ENCODE measurements at places on chromosomes 12 and 14. TPM values are rescaled to one million over a fixed set of nuclear protein-coding genes. Genes with fewer than 3 reads are reported as not detected.

DNA sequence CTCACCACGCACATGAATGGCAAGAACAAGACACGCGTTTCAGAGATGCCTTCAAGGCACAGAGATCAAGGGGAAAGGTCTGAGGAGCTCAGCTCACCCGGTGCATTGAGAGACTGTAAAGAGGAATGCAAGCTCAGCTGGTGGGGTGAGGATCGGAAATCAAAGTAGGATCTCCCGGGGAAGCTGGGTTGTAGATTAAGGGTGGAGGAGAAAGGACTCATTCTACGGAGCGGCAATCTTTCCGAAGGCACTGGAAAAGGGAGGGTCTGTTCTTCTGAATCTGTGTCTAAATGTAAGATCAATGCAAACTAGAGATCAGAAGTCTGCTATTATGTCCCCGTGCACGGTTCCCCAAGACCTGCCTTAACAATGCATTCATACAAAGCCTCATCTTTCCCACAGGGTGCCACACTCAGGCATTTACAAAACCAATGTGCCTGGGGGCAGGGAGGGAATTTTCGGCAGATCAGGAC, 41.6 kb upstream of the PYGL start:
- no peak overlapping the region for H3K27ac ChIP-seq
- H3K36me3 ChIP-seq = no peaks in the 10 kb centered on the region
- H3K4me1 ChIP-seq = no peaks in the 10 kb centered on the region
- DNase-seq = no peak
- no peak overlapping the region for H3K4me3 ChIP-seq

GRCh38 chr12:52005903-52006703, 643 bp upstream of the TAMALIN start:
- H3K4me3 ChIP-seq = peak overlapping the region; percentile 82
- no peaks in the 10 kb centered on the region for H3K36me3 ChIP-seq
- peak; percentile 85 for DNase-seq
- peak overlapping the region; percentile 77 for H3K27ac ChIP-seq
- no peaks in the 10 kb centered on the region for H3K27me3 ChIP-seq

RAPGEF3 gene
- 165 TPM for total RNA-seq

DNA sequence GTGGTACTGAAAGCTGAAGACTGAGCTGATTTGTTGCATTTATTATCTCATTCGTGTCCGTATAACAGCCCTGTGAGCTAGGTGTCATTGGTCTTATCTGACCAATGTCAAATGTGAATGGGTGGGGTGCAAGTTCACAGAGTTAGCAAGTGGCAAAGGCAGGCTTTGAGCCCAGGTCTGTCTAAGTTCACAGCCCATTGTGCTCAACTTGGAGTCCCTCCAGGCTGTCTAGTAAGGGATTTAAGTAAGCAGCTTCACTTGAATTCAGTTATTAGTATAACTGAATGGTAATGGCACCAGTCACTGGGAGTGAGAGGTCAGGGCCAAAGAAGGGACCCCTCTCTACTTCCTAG, 8.5 kb downstream of the C1S start:
- peaks cover 40% of the 10 kb centered on the region for H3K36me3 ChIP-seq
- no peak for DNase-seq
- no peak overlapping the region for H3K27ac ChIP-seq

- peaks cover 18% of the 10 kb centered on the region for H3K4me1 ChIP-seq
- DNase-seq = peak; percentile 57
- H3K4me3 ChIP-seq = no peak overlapping the region
- no peak overlapping the region for H3K27ac ChIP-seq
- no peaks in the 10 kb centered on the region for H3K27me3 ChIP-seq
- no peaks in the 10 kb centered on the region for H3K36me3 ChIP-seq
Observed at GRCh38 chr14:74977164-74977900, 21.9 kb upstream of the PGF start.

Data from ascending aorta (tissue), 2 donors.